ENCODE measurements at places on chromosomes 6 and 20.

GRCh38 chr6:119540417-119540816 lies 190.9 kb upstream of the MAN1A1 start:
- DNase-seq = no peak

DNA sequence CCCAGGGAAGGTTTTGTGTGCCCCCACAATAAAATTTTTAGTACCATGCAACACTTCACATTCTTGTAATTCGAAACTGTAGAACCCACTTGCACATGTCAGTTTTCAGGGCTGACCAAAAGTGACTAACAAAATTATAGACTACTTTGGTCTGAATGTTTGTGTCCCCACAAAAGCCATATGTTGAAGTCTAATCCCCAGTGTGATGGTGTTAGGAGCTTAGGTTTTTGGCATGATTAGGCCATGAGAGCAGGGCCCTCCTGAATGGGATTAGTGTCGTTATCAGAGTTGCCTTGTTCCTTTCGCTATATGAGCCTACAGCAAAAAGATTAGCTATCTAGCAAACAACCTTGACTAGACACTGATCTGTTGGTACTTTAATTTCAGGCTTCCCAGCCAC lies 49.0 kb upstream of the TENT5A start:
- no peak for DNase-seq

- DNase-seq = no peak
Measured at GRCh38 chr6:133740218-133740617, 148.7 kb upstream of the TCF21 start.

- DNase-seq = no peak
Measured at GRCh38 chr6:30547454-30547853, 8.8 kb downstream of the GNL1 start.

DNA sequence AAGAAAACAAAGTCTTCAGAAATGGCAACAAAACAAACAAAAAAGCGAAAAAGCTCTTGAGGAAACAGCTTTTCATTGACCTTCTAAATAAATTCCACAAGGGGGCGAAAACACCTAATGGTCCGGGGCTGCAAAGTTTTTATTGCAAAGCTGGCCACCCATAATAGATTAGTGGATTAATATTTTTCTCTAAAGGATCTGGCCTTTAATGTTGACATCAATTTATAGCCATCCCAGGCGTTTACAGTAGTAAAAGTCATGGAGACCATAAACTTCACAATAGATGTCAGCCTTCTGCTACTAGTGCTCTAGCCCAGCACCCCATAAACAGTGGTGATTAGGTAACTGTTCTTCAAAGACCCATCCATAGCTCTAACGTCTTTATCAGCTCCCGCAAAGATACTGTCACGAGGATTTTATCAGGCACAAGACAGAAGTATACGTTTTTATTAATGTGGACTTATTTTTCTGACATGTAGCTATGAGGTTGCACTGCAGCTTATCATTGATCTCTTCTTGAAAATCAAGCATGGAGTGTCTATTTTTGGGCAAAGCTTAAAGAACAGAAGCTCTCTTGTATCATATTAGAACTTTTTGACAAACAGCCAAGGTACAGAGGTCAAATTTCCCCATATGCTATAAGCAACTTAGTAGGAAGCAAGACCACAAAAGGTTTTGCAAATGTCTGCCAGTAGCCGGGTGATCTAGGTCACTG lies 4.7 kb downstream of the CITED2 start:
- DNase-seq = no peak

DNA sequence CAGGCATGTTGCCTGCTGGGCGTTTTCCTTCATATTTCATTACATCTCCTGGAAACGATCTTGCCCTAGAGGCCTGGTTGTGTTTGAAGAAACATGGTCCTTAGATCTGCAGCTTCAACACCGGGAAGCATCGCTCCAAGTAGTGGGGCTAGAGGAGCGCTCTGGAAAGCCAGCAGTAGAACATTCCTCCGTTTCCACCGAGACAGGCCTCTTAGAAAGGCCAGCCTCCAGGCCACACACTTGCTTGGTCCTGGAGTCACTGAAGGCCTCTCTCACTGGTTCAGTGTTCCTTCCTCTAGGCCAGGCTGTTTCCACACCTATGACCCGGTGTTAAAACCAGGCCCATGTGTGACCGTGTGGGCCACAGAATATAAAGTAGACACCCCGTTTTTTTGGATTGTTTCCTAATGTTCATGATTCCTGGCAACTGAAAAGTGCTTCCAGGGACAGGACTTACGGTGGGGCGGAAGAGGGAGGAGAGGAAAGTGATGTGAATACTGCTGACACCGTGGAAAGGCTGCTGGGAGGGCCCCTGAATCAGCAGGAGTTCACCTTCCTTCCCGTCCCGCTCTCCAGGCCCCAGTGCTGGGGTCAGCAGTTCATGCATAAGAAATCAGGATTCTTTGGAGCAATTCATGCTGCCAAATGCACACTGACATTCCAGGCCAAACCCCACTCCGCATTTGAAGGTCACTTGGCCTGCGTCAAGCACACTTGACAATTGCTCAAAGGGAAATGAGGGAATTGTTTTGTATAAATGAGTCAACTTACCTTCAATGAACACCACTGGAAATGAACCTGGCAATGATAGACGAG lies 83.8 kb downstream of the IYD start:
- DNase-seq = no peak

- DNase-seq = no peak
Measured at GRCh38 chr20:2814076-2814475, 711 bp upstream of the C20orf141 start.

DNA sequence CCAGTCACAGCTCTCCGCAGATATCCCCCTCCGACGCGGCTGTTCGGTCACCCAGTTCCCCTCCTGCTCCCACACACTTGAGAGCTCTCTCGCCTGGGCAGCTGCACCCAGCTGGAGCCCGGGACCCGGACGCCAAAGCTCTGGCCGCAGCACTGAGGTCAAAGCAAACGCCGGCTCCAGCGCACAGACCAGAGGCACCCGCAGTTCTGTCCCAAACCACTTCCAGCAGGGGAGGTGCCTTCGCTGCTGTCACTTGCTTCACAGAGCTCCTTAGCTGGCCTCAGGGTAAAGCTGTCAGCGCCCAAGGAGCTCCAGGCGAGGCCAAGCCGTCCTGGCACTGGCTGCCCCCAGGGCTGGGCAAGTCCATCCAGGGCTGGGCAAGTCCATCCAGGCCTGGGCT lies 27.9 kb downstream of the SLC2A4RG start:
- no peak for DNase-seq

DNA sequence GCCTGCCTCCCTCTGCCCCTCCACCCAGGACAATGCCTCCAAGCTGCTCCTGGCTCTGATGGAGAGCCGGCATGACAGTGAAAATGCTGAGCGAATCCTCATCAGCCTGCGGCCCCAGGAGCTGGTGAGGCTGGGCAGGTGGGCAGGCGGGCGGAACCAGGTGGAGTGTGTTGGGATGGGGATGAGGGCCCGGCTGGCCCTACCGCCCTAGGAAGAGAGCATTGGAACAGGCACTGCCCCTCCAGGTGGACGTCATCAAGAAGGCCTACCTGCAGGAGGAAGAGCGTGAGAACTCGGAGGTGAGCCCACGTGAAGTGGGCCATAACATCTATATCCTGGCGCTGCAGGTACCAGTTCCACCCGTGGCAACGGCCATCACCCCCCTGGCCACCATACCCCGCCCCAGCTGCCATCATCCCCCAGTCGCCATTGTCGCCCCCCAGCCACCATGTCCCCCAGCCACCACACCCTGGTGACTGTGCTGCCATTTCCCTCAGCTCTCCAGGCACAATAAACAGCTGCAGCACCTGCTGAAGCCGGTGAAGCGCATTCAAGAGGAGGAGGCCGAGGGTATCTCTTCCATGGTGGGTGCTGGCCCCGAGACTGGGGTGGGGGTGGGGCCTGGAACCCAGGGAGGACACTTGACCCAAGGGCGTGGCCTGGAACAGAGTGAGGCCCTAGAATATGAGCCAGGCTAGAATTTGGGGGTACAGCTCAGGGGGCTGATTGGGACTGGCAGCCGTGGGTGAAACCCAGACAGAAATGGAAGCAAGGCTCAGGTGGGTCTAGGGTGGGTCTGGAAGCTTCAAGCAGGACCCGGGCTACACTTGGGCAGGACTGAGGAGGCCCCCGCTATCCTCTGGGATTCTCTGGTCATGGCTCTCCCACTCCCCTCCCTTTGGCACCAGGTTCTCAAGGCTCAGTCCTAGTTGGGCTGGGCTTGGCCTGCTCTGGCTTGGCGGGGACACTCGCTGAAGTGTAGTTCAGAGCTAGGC lies 24.2 kb downstream of the UQCC2 start:
- DNase-seq = no peak

DNA sequence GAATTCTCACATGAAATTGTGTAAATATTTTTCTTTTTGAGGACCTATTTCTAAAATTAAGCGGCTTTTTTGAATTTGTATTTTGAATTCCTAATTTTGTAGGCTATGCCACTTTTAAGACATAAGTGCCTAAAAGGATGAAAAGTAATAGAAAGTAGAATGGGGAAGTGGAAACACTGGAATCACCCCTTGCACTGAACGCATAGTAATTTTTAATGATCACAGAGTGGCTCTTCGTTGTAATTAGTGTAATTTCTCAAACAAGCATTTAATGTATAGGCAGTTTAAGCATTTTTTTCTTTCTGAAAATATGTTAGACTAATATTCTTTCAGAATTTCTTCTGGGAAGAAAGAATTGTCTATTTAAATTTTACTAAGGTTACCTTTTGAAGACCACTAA lies 73.2 kb downstream of the ARID1B start:
- no peak for DNase-seq

- DNase-seq = no peak
Measured at GRCh38 chr6:52728394-52728793, 34.9 kb downstream of the GSTA2 start.

DNA sequence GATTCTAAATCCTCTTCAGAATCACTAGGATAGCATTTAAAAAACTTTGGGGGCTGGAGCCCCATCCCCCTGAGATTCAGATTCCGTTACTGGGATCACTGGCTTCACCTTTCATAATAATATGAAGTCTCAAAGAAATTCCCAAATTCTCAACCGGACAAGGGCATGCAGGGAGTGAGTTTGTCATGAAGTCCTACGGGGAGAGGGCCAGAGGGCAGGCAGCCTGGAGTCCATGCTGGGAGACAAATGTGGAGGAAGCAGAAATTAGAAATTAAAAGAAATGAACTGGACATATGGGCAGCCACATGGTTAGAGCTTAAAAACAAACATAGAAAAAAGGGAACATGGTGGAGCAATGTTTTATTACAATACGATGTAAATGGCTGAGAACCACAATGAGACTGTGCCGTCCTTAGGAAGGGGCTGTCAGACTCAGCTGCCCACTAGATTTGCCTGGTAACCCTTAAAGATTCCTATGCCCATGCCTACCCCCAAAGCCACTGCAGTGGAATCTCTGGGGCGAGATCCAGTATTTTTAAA lies 142.6 kb downstream of the CEBPB start:
- no peak for DNase-seq

GRCh38 chr6:16345449-16346330 lies 107.3 kb downstream of the GMPR start:
- no peak for DNase-seq

DNA sequence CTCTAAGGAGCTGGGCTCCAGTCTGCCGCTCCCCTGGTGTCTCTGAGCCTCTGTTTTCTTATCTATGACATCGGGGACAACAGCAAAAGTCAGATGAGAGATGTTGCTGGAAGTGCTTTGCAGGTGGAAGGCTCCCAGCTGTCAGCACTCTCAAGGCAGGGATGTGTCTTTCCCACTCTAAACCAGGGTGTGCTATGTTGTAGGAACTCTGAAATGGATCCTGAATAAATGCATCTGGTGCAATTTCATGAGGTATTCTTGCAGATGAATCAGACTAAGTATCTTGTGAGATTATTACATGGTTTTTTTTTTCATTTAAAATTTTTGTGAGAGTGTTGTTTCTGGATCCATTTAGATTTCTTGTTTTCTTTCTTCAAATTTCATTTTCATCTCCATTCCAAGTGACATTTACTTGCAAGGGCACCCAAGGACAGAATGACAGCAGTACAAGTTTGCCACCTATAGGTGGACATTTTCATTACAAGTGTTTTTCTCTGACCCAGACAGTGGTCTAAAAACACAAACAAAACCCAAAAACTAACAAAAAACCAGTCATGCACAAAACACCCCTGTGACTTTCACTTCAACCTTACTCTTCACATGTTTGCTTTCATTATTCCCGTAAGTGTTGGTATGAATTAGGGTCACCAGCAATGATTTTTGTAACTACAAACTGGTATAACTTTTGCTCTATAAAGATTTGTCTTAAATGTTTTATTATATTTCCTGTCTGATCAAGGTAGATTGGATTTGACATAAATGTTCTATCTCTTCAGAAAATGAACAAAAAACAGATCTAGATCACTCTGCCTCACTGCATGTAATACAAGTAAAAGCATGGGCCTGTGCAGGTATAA lies 14.7 kb upstream of the SIM1 start:
- no peak for DNase-seq

- DNase-seq = no peak
Measured at GRCh38 chr20:54176610-54177009, 2.8 kb upstream of the CYP24A1 start.

- DNase-seq = no peak
Measured at GRCh38 chr6:64034291-64034690, 398.7 kb downstream of the PHF3 start.

Measured in effector memory CD8-positive, alpha-beta T cell (primary cell).